ENCODE measurements at places on chromosomes 4 and X.

DNA sequence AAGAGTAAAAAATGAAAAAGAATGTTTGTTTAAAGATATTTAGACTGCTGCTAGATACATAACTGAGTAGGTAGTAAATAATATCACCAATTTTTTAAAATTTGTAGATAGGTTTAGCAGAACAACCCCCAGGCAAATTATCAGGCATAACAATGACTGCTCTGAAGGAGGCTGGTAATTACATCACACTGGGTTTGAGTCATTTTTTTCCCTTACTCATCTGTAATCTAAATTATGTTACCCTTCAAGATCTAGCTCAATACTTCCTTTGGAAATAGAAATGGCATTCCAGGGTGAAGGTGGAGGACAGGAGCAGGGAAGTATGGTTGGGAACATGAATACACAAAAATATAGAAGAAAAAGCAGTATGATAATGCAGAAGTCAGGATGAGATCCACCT, 431.6 kb upstream of the MAOA start:
- DNase-seq, result no peak

- no peak for DNase-seq
These were observed 826.1 kb downstream of the STPG2 start for GRCh38 chr4:97317201-97317600.

- DNase-seq, result no peak
These were observed 19.4 kb downstream of the MAN2B2 start for GRCh38 chr4:6594341-6594740.

DNA sequence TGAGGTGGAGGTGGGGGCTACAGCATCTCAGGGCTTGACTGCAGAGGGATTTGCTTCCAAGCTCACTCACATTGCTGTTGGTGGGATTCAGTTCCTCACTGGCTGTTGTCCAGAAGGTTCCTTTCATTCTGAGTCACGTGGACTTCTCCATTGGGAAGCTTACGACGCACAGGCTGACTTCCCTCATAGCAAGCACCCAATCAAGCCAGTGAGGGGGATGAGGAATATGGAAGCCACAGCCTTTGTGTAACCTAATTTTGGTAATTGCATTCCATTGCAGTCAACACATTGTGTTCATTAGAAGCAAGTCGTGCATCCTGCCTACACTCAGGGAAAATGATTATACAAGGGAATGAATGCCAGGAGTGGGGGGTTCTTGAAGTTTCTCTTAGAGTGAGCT, 32.7 kb upstream of the MXRA5 start:
- no peak for DNase-seq

DNA sequence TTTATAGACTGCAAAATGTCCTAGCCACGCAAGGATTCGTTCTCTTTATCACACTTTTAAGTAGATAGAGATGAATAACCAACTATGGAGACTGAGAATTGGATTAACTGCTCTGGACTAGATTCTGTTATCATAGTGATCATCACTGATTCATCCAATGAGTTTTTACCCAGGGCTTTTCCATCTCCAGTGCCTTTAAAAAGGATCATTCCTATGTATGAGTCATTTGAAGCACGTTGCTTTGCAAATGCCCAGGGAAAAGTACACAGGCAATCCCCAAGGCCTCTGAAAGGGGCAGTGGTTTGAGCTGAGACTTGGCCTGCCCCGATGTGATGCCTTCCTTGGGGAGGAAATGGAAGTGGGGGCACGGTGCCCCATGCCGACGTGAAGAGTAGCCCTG, 122.7 kb upstream of the PSAPL1 start:
- no peak for DNase-seq

GRCh38 chr4:22458098-22458497, 57.8 kb downstream of the ADGRA3 start:
- peak; percentile 2 for DNase-seq

- no peak for DNase-seq
These were observed 79.2 kb upstream of the GPM6A start for GRCh38 chr4:175891231-175891630.

GRCh38 chr4:175639346-175639745, 172.7 kb downstream of the GPM6A start:
- DNase-seq, result no peak

GRCh38 chr4:175166020-175166419, 247.9 kb downstream of the ADAM29 start:
- no peak for DNase-seq

DNA sequence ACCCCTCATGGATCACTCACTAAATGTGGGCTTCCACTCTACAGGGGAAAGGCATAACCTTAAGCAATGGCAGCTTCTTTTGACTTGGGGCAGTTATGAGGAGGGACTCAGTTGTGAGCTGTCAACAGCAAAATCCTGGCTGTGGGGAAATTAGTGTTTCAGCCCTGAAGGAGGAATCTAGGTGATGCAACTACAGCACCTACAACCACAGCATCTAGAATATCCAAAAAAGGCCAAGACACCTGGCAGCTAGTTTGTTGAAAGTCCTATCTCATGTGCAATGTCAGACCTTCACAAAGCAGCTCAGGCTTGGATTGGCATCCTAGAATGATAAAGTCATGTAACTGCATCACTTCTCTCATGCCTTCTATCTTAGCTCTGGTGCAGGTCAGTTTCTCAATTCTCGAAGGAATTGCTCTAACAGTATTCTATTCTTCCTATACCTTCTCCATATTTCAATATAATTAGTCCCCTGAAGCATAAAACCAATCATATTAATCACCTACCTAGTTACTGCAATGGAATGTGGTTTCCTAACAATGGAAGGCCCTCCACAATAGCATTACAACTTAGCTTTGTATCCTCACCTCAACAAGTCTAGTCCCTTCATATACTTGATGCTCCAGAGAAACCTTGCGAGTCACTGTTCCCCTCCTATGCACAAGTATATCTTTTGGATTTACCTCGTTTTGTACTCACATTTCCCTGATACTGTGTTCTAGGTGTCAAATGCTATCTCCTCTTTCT, 5.5 kb upstream of the ANTXR2 start:
- no peak for DNase-seq

DNA sequence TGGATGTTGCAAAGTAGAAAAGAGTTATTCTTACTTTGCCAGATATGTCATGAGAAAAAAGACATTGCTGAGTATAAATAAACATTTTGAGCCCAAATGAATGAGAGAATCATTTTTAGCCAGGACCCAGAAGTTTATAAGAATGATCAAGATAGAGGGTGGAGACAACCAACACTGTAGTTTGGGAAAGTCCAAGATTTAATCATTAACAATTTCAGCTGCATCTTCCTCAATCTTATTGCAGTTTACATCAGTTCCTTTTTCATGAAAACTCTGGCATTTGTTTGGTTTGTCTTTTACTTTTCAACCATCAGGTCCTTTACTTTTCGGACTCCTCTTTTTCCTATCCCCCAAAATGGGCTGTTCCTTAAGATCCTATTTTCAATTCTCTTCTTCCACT, 645.9 kb downstream of the ANKRD50 start:
- DNase-seq, result no peak

DNA sequence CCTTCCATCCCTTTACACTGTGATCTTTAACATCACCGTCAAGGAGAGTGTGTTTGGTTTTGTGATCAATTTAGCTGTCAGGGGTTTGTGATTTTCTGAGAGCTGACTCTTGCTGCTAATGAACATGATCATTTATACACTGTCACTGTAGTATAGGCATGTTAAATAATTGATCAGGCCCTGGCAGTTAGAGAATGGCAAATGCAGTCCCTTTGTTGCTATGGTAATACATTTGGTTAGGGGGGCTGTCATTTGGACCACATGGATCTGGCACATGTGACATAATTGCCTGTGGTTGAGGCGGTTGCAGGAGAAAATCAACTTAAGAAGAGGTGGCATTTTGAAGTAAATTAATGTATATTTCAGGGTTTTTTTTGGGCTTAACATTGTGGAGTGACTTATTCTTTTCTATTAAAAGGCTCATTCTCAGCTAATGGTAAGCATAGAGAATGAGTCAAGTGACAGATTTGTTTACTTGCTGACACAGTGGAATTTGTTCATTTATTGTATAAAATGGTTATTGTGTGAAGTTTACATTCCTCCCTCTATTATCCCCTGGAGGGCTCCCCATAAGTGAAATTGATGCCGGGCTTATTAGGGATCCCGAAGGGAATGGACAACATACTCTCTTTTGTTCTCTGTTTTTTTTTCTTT, 114.0 kb downstream of the FHIP1A start:
- no peak for DNase-seq

DNA sequence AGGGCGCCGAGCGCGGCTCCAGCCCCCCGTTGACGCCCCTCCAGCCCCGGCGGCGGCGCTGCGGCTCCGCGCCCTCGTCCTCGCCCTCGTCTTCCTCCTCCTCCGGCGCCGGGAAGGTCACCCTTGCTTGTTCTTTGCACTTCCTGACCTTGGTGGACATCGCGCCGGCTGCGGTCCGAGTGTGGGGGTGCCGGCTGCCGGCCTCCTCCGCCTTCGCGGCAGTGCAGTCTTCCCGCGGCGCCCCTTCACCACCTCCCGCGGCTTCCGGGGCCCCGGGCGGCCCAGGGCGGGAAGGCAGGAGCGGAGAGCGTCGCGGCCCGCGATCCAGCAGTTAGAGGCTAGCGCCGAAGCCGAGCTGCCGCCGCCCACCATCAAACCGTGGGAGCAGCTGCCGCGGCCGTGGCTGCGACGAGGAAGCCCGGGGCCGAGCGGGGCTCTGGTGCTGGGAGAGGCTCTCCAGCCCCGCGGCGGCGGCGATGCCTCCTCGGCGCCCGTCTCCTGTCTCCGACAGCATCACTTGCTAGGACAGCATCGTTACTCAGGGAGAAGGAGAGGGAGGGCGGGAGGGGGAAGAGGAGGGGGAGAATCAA, at the start of gene TRPC3:
TRPC3 (minus strand) TSS at position 540 of the 590 bp plus-strand sequence; CDS start at position 160, 380 bp downstream.
- DNase-seq, result no peak

GRCh38 chr4:132866616-132867015, 282.5 kb upstream of the PCDH10 start:
- no peak for DNase-seq

DNA sequence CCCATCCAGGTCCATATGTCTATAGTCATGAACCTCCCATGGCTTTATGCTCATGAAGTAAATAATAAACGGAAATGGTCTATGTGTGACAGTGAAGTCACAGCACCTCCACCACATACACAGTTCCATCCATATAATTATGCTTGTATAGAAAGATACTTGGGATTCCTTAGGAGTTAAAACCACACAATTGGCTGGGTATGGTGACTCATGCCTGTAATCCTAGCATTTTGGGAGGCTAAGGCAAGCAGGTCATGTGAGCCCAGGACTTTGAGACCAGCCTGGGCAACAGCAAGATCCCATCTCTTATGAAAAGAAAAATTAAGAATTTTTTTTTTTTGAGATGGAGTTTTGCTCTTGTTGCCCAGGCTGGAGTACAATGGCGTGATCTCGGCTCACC, 55.6 kb upstream of the RBM47 start:
- no peak for DNase-seq

Measured in NCI-H2107 (cell line).